ENCODE measurements at places on chromosomes 13 and 19.
A peak's percentile ranks its signal among the peaks of the same experiment; 100 is the strongest.

DNA sequence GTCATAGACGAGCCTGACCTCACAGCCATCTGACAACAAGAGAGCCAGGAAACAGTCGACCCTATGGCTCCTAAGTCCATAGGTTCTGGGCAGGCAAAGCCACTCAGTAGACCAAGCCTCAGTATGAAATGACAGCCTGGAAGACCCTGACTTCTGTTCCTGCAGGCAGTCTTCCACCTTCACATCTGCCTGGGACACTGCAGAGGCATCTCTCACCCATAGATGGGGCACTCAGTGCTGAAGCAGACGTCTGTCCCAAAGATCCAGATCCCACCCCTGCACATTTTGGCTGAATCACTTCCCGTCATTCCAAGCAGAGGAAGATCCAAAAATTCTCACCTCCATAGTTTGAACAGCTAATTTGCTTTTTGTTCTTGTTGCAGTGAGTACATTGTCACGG, 139.3 kb upstream of the ZNF507 start:
- DNase-seq, result no peak

DNA sequence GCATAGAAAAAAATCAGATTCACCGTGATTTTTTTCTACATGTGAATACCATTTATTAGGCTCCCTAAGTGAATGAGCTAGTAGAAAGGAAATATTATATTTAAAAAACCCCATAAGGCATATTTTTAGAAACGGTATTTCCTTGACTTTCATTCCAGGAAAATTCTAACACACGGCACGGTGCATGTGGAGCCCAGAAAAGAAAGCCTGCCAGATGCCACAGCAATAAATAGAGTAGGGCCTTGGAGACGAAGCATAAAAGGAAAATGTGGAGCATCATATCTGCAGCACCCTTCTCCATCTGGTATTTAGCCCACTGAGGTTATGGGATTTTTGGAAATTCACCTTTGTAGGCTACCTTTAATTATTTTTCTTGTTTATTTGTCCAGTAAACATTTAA, 314.4 kb downstream of the ENOX1 start:
- no peak for DNase-seq

DNA sequence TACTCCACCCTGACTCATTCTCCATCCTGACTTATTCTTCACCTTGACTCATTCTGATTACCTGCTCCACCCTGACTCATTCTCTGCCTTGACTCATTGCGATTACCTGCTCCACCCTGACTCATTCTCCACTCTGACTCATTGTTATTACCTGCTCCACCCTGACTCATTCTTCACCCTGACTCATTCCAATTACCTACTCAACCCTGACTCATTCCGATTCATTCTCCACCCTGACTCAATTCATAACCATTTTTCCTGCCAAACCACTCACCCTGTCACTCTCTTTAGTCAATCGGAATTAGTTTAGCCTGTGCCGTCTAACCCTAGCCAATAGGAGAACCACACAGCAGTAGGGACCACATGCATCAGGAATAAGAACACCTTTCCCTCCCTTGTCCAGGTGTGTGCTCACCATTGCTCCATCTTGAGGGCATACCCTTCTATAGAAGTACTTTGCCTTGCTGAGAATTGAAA, 1227.4 kb upstream of the PCDH20 start:
- DNase-seq, result peak; percentile 34

- no peak for DNase-seq
Measured at GRCh38 chr13:104895521-104895920, 1639.9 kb downstream of the EFNB2 start.

- no peak for DNase-seq
Measured at GRCh38 chr19:29076161-29076560, 136.8 kb downstream of the UQCRFS1 start.

- no peak for DNase-seq
Measured at GRCh38 chr13:55783841-55784240, 1356.9 kb upstream of the PRR20A start.

- DNase-seq, result no peak
Measured at GRCh38 chr19:19448238-19448544, 42.7 kb downstream of the GATAD2A start.

GRCh38 chr13:71751073-71751472, 115.9 kb downstream of the DACH1 start:
- no peak for DNase-seq

- DNase-seq, result no peak
Measured at GRCh38 chr13:102504002-102504401, 92.8 kb upstream of the TPP2 start.

GRCh38 chr13:46281779-46282178, 70.1 kb downstream of the LRRC63 start:
- DNase-seq, result no peak

GRCh38 chr13:45966715-45967114, 85.8 kb downstream of the ZC3H13 start:
- DNase-seq, result no peak

GRCh38 chr13:29511980-29512379, 83.5 kb downstream of the SLC7A1 start:
- no peak for DNase-seq

GRCh38 chr19:13978351-13979243, 26.3 kb downstream of the DCAF15 start:
- no peak for DNase-seq

DNA sequence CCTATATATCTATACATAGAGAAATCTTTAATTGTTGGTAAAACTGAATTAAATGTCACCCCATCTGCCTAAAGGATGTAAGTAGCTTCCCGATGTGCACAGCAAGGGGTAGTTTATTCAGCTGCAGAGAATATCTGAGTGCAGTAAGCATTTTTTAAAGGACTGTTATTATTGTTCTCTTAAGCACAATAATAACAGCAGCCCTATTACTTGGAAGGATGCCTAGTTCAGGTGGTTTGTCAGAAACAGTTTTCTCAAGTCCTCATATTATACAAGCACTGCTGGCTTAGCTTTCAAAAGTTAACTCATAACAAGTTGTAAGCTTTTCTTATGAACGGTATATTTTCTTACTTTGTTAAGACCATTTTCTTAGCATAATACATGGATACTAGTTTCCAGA, 142.6 kb downstream of the CRYL1 start:
- DNase-seq, result no peak

DNA sequence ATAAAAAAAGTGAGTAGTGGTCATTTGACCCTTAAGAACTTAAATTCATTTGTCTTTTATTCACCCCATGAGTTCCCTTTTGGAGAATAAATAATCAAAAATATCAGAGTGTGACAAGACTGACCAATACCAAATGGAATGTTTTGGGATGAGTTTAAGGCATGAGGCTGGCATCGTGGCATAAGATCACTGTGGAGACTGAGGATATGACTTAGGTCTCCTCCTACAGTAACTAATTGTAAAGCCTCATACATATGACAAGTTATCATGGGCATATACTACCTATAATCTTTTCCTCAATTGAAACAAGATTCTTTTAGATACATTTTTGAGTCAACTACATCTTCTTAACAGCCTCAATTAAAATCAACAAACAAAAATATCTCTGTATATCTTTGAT, 782.0 kb downstream of the SLITRK1 start:
- no peak for DNase-seq

GRCh38 chr19:8416796-8417195, 3.7 kb downstream of the MARCHF2 start:
- no peak for DNase-seq

DNA sequence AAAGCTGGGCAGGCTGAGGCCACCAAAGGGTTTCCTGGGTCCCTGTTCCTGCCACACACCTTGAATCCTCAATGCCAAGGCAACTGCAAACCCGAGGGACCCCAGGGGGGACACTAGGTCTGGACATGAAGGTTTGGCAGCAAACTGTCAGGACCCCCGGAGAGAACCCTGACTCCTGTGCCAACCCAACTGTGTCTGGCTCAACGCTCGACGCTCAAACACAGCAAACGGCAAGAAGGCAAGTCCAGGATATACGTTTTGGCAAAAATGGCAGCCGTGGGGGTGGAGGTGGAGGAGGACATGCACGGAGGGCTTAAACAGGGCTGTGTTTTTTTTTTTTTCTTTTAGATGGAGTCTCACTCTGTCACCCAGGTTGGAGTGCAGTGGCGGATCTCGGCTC, 73.0 kb downstream of the GADD45B start:
- DNase-seq, result no peak

GRCh38 chr13:56314765-56315164, 826.0 kb upstream of the PRR20A start:
- DNase-seq, result no peak

- DNase-seq, result no peak
Measured at GRCh38 chr13:34405410-34406181, 536.5 kb upstream of the NBEA start.

DNA sequence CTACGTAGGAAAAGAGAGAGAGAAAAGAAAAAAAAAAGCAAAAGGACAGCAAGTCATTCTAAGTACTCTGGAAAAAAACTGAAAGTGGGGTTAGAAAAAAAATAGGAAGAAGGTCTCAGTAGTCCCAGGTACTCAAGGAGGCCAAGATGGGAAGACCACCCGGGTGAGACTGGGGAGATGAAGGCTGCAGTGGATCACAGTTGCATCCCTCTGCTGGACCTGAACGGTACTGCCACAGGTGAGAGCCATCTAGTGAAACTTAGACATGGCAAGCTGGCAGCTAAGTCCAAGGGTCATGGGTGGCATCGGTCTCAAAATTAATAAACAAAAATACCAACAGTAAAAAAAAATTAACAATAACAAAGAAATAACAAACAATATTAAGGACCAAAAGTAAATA, 41.0 kb upstream of the ZNF91 start:
- no peak for DNase-seq

GRCh38 chr19:13150931-13151604, 857 bp downstream of the IER2 start:
- DNase-seq, result no peak

DNA sequence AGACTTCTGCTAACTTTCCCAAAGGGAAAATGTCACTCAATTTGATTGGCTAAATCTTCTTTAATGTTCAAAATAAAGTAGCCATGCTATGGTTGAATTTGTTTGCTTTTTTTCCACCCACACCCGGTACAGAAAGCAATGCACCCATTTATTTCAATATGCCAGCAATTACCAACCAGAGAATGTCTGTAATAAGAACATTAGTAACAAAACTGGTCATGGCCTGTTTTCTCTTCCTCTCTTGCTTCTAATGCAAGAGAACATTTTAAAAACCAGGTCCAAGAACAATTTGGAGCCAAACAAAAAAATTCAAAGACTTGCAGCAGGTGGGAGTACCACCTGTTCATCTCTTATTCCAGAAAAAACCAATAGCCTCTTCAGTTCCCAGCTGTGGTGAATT, 1108.8 kb upstream of the PCDH20 start:
- no peak for DNase-seq

GRCh38 chr13:111486331-111486730, 165.9 kb downstream of the TEX29 start:
- DNase-seq, result no peak

GRCh38 chr19:15740785-15741184, 3.0 kb downstream of the OR10H3 start:
- DNase-seq, result no peak

- no peak for DNase-seq
Measured at GRCh38 chr13:41554180-41554579, 96.8 kb downstream of the RGCC start.

DNA sequence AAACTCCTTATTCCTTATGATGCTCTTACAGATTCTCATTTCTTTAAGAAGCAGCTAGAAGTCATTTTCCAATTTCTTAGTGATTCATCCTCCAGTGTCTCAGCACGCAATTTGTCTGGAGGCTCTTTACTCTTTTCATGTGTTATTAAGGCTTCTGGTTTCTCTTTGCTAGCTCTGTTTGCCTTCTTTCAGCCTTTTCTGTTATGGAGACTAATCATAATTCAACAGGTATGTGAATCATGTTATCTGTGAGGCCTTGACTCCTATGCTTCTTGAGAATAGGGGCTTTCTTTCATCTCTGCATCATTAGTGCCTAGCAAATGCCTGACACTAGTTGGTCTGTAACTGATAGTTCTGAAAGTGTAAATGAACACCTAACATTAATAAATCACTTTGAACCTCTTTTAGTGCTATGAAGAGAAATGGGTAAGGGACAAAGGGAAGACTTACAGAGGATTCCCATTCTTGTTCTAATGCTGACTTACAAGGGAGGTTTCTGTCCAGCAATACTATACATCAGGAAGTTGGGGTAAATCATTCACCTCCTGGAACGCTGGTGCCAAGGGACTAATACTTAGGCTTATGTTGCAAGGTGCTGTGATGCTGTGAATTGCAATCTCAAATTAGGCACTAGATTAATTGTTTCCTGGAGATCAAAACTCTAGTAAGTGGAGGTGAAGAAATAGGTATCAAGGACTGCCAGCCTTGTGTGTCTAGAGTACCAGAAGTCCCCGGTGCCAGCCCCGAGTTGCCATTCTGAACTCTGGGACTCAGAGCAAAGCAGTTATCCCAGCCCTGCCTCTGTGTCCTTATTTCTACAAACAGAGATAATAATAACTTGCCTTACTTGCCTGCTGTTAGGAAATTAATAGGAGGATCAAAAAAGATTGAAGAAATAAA, 265.6 kb downstream of the DCLK1 start:
- DNase-seq, result no peak

DNA sequence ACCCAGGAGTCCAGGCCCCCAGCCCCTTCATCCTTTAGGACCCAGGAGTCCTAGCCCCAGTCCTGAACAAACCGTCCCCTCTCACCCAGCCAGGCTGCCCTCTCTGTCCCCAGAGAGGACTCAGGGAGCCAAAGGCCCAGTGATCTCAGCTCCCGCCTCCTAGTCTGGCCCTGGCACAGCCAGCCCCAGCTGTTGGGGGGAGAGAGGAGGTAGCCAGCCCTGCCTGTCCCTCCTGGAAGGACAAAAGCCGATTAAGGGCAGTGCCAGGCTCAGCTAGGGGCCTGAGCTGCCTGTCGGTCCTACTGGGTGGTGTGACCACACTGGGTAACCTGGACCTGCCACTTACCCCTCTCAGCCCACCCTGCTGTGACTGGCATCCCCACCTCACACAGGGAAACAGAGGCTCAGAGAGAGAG, 14.5 kb downstream of the LIPE start:
- DNase-seq, result no peak

DNA sequence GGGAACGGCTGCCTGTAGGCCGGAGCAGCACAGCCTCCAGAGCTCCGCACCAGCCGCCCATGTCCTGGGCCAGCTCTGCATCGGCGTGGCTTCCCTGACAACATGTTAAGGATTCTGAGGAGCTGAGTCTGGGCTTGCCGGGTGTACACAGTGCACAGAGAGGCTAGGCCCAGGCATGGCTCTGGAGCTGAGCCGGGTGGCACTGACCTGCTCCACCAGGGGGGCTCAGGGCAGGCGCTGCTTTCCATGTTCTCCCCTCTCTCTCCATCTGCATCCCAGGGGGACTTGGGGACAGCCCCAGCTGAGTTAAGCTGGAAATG, 31.6 kb downstream of the AP1M1 start:
- DNase-seq, result no peak

DNA sequence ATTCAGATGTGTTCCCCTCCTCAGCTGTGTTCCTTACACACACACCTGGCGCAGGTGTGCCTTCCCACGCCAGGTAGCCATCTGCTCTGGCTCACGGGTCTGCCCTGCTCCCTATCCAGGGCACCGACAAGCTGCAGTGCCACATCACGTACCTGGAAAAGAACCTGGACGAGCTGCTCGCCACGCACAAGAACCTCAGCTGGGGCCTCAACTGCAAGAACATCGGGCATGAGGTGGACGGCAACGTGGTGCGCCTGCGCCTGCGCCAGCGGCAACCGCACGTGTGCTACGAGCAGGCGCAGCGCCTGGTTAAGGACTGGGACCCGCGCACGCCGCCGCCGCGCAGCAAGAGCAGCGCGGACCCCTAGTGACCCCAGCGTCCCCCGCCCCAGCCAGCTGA, 26.5 kb upstream of the CASP14 start:
- DNase-seq, result no peak

GRCh38 chr13:43269037-43269481, 245.7 kb downstream of the DNAJC15 start:
- DNase-seq, result peak; percentile 88

Measured in non-pigmented ciliary epithelial cell (primary cell).